ENCODE measurements at places on chromosomes 5 and 9.

DNA sequence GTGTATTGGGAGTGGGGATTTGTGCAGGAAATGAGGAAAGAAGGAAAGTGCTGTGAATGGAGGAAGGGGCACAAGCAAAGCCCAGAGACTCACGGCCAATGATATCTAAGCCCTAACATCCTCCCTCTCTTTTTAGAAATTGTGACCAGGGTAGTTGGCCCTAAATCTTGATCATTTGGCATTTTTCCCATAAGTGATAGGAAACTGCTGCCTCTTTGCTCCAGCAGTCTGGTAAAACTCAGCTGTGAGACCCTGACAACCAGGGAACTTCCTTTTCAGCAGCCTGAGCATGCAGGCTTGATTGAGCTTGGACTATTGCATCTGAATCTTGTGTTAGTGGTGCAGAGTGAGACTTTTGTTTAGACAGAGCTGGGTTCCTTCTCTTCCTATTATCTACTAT is 9.6 kb upstream of the ADRB2 start:
- DNase-seq = no peak

DNA sequence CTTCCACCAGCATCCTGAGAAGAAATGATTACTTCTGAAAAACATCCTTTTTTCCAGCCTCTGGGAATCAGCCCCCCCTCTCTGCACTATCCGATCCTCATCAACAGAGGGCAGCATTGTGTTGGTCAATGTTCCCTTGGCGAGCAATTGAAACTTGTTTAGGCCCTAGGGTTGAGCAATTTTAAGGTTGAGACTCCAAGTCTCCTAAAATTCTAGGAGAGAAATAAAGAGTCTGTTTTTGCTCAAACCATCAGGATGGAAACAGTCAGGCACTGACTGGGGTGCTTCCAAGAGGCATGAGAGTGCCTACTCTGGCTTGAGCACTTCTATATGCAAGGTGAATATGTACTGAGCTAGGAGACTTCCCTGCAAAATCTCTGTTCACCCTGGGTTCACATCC is 12.4 kb upstream of the CYFIP2 start:
- DNase-seq = peak; percentile 33

- no peak for DNase-seq
Measured at GRCh38 chr9:124381170-124381945, 33.9 kb downstream of the PSMB7 start.

GRCh38 chr5:177509991-177510566 is 453 bp upstream of the DOK3 start:
- DNase-seq = peak; percentile 30

DNA sequence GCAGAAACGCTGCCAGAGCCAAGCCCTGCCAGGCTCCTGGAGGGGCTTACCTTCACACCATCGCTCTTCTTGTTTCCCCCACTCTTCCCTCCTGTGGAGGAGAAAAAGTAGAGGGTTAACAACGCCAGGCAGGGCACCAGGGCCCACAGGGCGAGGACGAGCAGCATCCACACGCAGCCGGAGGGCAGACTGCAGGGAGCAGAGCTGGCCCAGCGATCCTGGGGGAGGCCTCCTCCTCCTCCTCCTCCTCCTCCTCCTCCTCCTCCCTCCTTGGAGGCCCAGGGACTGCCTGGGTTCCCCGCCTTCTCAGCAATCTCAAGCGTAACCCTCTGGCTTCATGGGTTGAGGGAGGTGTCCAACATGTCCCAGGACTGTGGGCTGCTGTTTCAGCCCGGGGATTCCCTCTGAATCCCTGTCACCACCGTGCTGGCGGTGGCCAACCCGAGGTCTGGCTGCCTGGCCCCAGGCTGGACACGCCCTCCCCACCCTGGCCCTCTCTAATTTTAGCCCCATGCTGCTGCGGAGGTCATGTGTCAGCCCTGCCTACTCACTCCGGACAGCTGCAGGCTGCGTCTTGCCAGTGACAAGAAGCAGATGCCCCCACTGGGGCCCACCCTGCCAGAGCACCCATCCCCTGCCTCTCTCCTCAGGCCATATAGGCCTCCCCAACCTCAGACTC is 44.3 kb downstream of the CAMK2A start:
- no peak for DNase-seq

GRCh38 chr9:115167175-115167574 is 49.2 kb upstream of the TNC start:
- no peak for DNase-seq

DNA sequence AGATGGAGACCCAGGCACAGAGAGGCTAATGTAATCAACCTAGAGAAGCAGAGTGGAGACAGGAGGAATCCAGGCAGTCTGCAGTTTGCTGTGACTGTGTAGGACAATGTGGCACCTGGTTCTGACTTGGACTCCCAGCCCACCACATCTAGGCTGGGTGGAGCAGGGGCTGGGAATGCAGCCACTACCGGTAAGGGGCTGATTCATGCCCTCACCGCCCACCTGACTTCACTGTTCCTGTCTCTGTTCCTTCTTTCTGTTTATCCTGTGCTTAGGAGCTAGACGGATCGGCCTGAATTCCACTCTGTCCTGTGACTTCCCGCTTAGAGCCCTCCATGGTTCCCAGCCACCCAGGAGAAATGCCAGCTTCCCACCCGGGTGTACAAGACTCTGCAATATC is 2.6 kb downstream of the PDLIM4 start:
- no peak for DNase-seq

GRCh38 chr5:62701036-62701435 is 122.4 kb downstream of the LRRC70 start:
- no peak for DNase-seq

- DNase-seq = peak; percentile 2
Measured at GRCh38 chr5:121108725-121109124, 644.6 kb downstream of the PRR16 start.

- no peak for DNase-seq
Measured at GRCh38 chr9:95733741-95734666, 141.5 kb upstream of the ERCC6L2 start.

DNA sequence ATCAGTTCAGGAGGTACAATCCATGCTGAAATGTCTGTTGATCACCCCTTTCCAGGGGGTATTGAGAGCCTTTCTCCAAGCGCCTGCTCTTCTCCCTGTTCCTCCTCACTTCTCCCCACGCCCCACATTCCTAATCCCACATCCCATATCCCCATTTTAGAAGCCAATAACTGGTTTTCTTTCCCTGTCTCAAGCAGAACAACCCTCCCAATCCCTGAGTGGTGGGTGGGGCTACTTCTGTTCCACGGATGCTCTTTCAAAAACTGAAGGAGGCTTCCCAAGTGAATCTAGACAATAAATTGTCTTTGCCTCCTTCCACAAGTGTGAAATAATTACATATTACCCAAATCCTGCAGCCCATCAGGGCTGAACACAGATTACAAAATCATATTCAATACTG is 77.0 kb upstream of the SEMA6A start:
- DNase-seq = no peak

DNA sequence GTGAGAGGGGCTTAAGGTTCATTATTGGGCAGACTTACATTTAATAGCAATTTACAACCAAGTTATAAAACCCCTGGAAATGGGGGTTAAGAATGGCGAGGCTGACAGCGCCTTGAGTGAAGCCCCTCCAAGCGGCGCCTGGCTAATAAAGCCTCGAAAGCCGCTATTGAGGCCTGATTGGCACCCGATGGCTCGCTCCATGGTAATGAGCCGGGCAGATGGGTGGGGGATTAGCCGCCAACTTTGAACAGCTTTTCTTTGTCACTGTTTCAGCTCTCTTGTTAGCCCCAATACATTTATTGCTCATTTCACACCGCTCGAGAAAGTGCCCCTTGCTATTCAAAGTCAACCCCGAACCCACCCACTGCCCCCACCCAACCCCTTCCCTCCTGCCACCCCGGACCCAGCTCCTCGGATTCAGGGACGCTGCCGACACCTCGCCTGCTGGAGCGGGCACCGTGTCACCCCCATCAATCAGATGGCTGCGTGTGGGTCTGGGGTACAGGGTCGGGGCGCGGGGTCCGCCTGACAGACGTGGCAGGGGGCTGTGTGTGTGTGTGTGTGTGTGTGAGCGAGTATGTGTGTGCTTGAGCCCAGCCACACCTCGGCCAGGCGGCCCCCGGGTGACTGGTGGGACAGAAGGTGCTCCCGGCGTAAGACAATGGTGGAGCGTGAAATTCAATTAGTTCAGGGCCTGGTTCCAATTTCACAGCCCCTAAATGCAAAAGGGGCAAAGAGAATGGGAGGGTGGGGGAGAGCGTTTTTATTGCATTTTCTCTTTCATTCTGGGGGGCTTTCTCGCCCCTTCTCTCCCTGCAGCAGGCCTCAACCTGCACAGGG is 34.2 kb downstream of the ASS1 start:
- no peak for DNase-seq

- DNase-seq = no peak
Measured at GRCh38 chr5:104184264-104184663, 621.7 kb upstream of the NUDT12 start.

- no peak for DNase-seq
Measured at GRCh38 chr9:136900988-136901515, 14.7 kb downstream of the TRAF2 start.

GRCh38 chr5:8288334-8288733 is 419.4 kb downstream of the MTRR start:
- no peak for DNase-seq

DNA sequence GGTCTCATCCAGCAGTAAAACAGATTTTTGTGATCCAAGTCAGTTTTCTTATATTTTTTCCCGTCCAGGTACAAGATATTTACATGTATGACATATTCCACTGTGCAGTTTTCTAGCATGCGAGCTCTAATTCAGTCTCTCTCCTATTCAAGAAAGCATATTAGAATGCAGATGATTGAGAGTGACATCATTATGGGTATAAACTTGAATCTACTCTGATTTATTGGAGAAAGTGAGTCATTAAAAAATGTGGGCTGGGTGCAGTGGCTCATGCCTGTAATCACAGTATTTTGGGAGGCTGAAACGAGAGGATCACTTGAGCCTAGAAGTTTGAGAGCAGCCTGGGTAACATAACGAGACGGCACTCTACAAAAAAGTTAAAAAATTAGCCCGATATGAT is 6.2 kb downstream of the FER start:
- DNase-seq = no peak

DNA sequence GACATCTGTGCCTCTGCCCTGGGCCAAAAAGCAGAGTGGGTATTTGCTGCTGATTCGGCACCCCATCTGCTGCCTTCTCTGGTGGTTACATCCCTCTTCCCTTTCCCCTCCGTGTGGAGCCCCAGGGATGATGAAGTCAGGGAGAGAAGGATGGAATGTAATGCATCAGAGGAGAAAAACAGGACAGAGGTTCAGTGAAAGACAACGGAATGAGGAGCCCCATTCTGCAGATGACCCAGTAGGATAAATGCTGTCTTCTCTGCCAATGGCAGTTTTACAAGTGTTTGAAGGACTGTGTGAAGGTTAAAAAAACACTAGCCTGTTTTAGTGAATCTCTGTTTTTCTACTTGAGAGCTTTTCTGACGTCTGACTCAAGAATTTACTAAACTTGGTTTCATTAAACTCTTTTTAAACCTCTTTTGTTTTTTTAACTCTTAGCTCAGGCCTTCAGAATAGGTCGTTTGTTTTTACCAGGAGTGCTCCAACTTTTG is 86.3 kb downstream of the NLN start:
- DNase-seq = no peak

GRCh38 chr5:58263296-58263695 is 196.6 kb downstream of the PLK2 start:
- DNase-seq = no peak

GRCh38 chr5:90940227-90940995 is 381.8 kb downstream of the ADGRV1 start:
- DNase-seq = peak; percentile 4

DNA sequence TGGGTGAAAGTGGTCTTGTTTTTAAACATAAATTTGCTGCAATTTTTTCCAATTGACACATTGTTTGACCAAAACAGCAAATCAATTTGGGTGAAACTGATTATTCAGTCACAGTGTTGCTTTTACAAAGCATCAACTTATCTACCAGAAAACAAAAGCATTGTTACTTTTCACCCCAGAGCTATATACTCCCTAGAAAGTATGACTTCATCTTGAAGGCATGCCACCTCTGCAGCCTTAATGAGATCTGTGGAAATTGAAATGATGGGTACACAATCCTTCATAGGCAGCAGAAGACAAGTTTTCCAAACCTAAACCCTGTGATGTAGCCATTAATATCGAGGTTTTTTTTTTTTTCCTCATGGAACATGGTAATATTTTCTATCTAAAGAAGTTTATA is 615.9 kb downstream of the CHSY3 start:
- no peak for DNase-seq

GRCh38 chr5:77168879-77169244 is 41.6 kb upstream of the PDE8B start:
- peak; percentile 14 for DNase-seq

GRCh38 chr9:82721593-82721992 is 341.3 kb downstream of the RASEF start:
- DNase-seq = no peak

- no peak for DNase-seq
Measured at GRCh38 chr5:169893010-169893409, 87.3 kb downstream of the INSYN2B start.

- DNase-seq = no peak
Measured at GRCh38 chr9:87069690-87070089, 122.4 kb upstream of the GAS1 start.

- DNase-seq = no peak
Measured at GRCh38 chr5:51679286-51679685, 296.0 kb downstream of the ISL1 start.

GRCh38 chr5:178269499-178269898 is 36.9 kb upstream of the PHYKPL start:
- DNase-seq = no peak

- DNase-seq = no peak
Measured at GRCh38 chr9:81116340-81117137, 572.8 kb downstream of the TLE1 start.

DNA sequence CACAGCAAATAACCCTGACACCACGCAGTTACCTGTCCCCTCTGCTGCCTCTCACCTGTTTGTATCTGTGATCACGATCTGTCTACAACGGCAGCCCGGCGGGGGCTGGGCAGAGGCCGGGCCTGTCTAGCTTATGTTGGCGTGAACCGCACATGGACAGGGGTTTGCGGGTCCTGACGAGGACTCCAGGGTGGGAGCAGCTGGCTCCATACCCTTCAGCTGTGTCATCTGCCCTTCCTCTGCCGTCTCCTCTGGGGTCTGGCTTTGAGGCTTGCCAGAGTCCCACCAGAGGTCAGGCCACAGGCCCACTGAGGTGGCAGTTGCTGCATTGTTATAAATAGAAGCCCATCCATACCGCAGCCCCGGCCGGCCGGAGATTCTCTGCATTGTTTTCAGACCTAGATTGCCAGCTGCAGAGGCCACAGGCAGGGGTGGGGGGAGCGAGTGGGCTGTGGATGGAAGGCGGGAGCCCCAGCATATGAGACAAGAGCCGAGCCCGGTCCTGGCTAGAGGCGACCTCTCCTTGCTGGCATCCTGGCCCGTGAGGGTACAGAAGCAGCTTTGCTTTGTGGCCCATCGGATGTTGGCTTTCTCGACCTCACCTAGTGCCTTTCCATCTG is 37.8 kb downstream of the FAM78A start:
- DNase-seq = no peak

DNA sequence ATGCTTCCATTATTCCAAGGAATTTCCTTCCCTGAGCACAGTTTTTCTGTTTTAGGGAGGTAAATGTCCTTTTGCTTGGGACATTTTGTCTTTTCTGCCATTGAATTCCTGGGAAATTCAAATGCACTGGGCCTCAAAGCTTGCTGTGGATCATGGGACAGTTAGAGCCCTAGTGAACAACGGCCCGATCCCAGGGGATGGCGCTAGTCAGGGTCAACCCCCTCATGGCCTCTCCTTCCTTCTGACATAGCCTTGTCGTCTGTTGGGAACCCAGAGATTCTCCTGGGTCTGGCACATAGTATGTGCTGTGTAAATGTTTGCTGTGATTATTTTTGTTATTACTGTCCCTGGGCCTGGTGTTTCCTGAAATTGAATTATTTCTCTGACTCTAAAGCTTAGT is 30.7 kb upstream of the COL15A1 start:
- no peak for DNase-seq

GRCh38 chr9:18349530-18349929 is 124.4 kb upstream of the ADAMTSL1 start:
- DNase-seq = no peak
